Hindlimb muscle (tissue), 1 donor: ENCODE measurements at places on chromosomes 2 and 18. TPM values are rescaled to one million over a fixed set of nuclear protein-coding genes. Genes with fewer than 3 reads are reported as not detected.

GRCh38 chr2:38217401-38218188 lies 141.6 kb upstream of the CYP1B1 start:
- no peak for DNase-seq

GRCh38 chr2:53854678-53855077 lies 5.1 kb downstream of the GPR75 start:
- no peak for DNase-seq

GRCh38 chr18:58761241-58761969 lies 90.1 kb downstream of the MALT1 start:
- DNase-seq: no peak

GRCh38 chr2:7508296-7508943 lies 591.2 kb downstream of the RNF144A start:
- DNase-seq: no peak

DNA sequence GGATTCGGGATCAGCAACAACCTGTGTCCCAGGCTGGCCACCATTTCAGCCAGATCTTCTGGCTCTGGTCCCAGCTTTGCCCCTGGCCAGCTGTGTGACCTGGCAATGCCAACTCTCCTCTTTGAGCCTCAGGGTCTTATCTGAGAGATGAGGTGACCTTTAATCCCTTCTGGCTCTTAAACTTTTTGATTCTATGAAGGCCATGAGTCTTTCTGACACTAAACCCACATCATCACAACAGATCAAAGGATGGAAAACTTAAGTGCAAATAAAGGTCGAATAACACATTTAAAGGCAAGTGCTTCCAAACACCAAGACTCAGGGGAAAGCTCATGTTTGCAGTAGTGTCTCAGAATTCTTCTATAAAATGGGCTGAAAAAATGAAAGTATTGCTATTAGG lies 491.8 kb upstream of the NRP2 start:
- no peak for DNase-seq

DNA sequence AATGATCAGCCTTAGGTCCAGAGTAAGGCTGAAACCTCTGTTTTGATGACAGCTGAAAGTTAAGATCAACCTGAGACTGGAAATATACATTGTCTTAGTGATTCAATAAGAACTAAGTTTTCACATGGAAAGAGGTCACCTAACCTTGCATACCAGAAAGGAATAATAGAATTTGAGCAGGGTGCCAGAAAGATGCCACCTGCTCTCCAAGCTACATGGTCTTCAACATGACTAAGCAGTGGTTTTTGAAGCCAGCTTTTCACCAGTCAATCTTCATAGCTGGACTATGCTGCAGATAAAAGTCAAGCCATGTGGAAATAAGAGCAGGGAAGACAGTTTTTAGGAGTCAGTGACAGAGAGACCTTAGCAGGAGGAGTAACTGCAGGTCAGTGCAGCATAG lies 589.4 kb upstream of the SYT4 start:
- no peak for DNase-seq

GRCh38 chr2:238927746-238928519 lies 80.0 kb downstream of the TWIST2 start:
- DNase-seq: no peak

The POTEJ gene
- 0.06 TPM for polyA plus RNA-seq

The HOXD10 gene
- 0.10 TPM for polyA plus RNA-seq

The NT5DC4 gene
- not detected for polyA plus RNA-seq
